AG10803 (cell line): ENCODE measurements at places on chromosomes 13 and 19.

- no peak for DNase-seq
Observed at GRCh38 chr13:97267418-97268059, 45.4 kb downstream of the MBNL2 start.

- no peak for DNase-seq
Observed at GRCh38 chr13:44101347-44102083, 221.8 kb downstream of the LACC1 start.

DNA sequence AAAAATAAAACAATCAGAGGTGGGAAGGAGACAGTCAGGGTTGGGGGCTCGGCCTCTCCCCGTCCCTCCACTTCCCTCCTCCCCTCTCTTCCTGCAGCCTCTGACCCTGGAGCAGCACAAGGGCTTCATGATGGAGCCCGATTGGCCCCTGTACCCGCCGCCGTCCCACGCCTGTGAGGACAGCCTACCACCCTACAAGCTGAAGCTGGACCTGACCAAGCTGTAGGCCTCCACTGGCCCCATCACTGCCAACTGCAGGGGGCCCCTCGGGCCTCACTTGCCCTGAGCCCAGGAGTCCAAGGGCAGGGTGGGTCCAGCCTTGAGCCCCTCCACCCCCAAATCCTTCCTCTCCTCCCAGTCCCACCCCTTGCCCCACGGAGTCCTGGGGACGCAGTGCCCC lies 7.6 kb downstream of the TMEM59L start:
- no peak for DNase-seq

- no peak for DNase-seq
Observed at GRCh38 chr13:100508996-100509395, 79.6 kb downstream of the GGACT start.

- DNase-seq = no peak
Observed at GRCh38 chr19:46599716-46600373, 1.3 kb upstream of the CALM3 start.

DNA sequence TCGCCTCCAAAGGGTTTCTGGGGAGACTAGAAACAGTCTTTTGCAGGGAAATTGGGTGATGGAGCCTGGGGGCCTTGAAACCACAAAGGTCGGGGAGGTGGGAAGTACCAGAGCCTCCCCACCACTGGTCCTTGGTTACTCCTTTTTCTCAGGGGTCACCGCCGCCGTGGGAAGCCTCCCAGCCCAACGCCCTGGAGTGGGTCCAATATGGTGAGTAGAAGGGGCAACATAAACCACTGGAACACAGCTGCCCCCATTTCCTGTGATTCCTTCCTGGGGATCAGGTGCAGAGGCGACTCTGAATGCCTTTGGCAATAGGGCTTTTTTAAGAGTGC lies 5.8 kb downstream of the PGLYRP1 start:
- DNase-seq = no peak
